Skin of body (tissue), 3 donors: ENCODE measurements at places on chromosomes 16 and 17. TPM values are rescaled to one million over a fixed set of nuclear protein-coding genes. Genes with fewer than 3 reads are reported as not detected.

The KRTAP2-2 gene
- total RNA-seq = 6.5 TPM

The PRMT7 gene
- 44.6 TPM for total RNA-seq

The HAGHL gene
- 2.5 TPM for total RNA-seq

The BIRC5 gene
- 15.0 TPM for total RNA-seq

The OVCA2 gene
- total RNA-seq = 12.6 TPM

The EXOSC6 gene
- total RNA-seq = 23.7 TPM

The C17orf100 gene
- 0.89 TPM for total RNA-seq

The CLEC10A gene
- total RNA-seq = 3.7 TPM

The TRIM65 gene
- 9.2 TPM for total RNA-seq

The TTLL6 gene
- not detected for total RNA-seq

The FAAP100 gene
- total RNA-seq = 12.4 TPM

The TSPOAP1 gene
- total RNA-seq = 3.9 TPM

The ZNF764 gene
- 4.1 TPM for total RNA-seq

The HOXB7 gene
- 2.7 TPM for total RNA-seq

The PAQR4 gene
- 7.0 TPM for total RNA-seq

The ZNRF1 gene
- total RNA-seq = 9.0 TPM
